T-helper 9 cell (primary cell): ENCODE measurements at places on chromosomes 12 and 14.
A peak's percentile ranks its signal among the peaks of the same experiment; 100 is the strongest.

DNA sequence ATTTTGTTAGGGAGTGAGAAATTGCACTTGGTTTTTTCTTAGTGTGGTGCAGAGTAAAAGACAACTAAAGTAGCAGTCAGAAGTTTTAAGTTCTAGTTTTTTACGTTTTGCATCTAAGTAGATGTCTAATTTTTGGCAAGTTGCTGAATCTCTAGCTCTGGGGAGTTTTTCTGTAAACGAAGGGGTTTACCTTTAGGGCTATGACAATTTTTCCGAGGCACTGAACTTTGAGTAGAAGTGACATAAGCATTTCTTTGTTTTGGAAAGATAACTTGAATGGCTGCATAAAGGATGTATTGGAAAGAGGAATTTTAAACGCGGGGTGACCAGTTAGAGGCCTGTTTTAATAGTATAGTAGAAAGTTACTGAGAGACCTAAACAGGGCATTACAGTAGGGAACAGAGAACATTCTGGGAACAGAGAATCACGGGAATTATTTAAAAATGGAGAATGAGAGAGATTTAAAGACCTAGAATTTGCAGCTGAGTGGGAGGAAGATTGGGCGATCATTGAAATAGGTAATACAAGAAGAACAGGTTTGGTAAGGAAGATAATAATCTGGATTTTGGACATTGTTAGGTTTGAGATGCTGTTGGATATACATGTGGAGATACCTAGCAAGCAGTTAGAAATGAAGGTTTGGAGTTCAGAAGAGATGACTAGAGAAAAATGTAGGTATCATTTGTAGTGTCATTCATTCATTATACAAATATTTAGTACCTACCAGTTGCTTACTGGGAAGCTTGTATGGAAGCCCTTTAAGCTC, 1.2 kb downstream of the ZNF410 start:
- no peak for DNase-seq

- no peak for DNase-seq
These were observed 85.3 kb downstream of the PRIMA1 start for GRCh38 chr14:93702946-93703345.

GRCh38 chr12:109735825-109736551, 22.4 kb downstream of the FAM222A start:
- DNase-seq: no peak

- no peak for DNase-seq
These were observed 17.7 kb downstream of the DTD2 start for GRCh38 chr14:31439561-31439960.

- DNase-seq: no peak
These were observed 81.0 kb upstream of the PLEKHG7 start for GRCh38 chr12:92621833-92622232.

- DNase-seq: no peak
These were observed 37.4 kb downstream of the GAS2L3 start for GRCh38 chr12:100610666-100611430.

DNA sequence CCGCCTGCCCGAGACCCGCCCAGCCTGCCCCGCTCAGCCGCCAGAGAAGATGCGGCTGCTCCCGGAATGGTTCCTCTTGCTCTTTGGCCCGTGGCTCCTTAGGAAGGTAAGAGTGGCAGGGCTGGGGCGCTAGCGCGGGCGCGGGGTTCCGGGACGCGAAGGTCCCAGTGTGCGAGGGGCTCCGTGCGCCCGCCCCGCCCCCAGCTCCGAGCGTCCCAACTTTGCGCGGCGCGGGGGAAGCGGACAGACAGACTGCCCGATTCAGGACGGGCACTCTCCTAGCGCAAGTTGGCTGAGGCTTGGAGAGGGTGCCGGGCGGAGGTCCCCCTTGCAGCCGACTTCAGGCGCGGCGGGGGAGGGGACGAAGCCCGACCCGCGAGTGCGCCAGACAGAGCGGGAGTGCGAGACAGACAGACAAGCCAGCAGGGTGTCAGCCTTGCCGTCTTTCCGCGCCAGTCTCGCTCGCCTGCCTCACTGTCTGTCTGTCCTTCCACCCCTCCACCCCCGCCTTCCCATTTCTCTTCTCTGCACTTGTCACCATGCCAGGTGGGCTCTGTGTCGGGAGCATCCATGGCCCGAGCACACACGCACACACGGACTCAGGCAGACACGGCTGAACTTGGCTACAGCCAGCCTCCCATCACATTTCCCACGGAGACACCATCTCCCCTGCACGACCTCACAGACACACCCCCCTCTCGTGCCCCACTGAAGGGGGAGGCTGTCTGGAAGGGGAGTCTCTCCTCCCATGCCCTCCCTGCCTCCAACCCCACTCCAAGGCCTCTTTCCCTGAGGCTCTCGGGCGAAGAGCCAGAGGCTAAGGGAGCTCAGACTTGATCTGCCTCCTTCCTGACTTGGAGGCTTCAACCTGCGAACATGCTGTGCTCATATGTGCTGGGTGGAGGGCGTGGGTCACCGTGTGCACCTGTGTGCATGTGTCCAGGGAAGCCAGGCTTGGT, 606 bp downstream of the NXPH4 start:
- DNase-seq: peak; percentile 23

DNA sequence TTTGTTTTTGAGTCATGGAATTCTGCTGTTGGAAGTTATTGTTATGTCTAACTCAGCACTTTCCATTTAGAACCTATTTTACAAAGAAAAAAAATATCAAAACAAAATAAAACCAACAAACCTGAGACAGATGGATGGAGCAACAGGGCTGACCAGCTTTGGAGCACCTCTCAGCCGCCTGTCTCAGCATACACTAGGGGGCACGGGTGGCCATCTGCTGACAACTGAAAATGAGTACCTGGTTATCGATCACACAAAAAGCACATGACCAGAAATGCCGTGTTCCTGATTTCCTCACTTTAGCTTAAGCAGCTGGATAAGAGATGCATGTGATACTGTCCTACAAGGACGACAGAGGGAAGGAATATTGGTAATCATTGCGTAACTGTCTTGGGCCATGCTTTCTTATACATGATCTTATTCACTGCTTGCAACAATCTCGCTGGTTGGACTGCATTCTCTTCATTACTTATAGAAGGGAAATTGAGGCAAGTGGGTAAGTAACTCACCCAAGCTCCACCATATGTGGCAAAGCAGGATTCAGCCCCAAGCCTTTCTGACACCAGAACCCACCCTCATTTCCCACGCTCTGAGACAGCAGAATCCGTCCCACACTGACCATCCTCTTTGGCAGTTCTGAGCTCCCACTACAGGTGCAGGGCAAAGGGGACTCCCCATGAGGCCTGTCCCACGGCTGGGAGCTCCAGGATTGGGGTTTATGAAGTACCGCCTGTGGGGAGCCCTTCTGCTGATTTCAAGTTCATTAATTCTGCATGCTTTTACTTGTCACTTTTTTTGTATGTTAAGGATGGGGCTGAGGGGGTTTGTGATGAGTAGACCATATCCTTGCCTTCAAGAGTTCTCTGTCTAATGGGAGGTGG, 43.5 kb downstream of the C14orf132 start:
- DNase-seq: no peak

DNA sequence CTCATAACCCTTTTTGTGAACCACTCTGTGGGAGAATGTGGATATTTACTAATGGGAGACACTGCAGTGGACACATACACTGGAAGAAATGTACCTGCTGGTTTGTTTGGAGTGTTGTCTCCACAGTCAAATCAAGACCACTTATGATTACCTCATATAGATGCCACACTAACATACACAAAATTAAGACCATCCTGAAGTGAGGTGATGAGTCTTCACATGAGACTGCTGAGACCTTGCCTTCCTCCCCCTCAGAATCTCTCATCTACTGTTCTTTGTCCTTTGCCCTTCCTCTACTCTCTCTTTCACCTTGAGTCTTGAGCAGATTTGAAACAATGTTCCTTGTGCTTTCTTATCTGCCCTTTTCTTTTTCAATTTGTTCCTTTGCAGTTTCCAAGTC, 4.3 kb downstream of the KRT6A start:
- no peak for DNase-seq

- no peak for DNase-seq
These were observed 87.0 kb downstream of the VWF start for GRCh38 chr12:6037459-6037858.

GRCh38 chr12:26971963-26972362, 33.7 kb downstream of the FGFR1OP2 start:
- peak; percentile 42 for DNase-seq
